NCI-H748 treated with DMSO at 0.1 percent for 48 hours (cell line): ENCODE measurements at places on chromosomes 13 and 19.

DNA sequence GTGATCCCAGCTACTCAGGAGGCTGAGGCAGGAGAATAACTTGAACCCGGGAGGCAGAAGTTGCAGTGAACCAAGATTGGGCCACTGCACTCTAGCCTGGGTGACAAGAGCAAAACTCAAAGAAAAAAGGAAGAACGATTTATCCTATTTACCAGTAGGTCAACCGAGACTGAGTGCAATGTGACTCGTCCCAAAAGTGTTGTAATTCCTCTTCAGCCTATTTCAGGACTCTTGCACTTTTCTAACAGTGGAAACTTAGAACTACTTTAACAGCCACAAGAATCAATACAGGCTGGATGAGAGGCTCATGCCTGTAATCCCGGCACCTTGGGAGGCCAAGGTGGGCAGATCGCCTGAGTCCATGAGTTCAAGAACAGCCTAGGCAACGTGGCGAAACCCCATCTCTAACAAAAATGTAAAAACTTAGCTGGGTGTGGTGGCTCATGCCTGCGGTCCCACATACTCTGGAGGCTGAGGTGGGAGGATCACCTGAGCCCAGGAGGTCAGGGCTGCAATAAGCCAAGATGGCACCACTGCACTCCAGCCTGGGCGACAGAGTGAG, 4.3 kb upstream of the NR1H2 start:
- DNase-seq: no peak

DNA sequence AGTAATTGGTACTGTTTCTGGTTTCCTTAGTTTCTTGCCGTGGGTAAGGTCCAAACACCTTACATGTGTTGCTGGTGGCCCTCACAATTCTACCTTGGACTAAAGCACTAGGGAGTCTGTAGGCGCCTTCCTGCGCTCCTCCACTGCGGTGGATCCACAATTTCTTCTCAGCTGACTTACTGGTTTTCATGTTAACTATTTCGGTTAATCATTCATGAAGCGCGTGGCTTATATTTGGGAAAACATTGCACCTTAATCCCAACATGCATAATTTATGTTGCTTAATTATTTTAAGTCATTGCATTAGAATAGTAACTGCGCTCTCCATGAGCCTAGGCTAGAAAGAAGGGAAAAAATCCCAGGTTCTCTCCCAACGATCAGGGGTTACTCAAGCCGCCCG, 37.7 kb downstream of the ARHGEF7 start:
- no peak for DNase-seq

DNA sequence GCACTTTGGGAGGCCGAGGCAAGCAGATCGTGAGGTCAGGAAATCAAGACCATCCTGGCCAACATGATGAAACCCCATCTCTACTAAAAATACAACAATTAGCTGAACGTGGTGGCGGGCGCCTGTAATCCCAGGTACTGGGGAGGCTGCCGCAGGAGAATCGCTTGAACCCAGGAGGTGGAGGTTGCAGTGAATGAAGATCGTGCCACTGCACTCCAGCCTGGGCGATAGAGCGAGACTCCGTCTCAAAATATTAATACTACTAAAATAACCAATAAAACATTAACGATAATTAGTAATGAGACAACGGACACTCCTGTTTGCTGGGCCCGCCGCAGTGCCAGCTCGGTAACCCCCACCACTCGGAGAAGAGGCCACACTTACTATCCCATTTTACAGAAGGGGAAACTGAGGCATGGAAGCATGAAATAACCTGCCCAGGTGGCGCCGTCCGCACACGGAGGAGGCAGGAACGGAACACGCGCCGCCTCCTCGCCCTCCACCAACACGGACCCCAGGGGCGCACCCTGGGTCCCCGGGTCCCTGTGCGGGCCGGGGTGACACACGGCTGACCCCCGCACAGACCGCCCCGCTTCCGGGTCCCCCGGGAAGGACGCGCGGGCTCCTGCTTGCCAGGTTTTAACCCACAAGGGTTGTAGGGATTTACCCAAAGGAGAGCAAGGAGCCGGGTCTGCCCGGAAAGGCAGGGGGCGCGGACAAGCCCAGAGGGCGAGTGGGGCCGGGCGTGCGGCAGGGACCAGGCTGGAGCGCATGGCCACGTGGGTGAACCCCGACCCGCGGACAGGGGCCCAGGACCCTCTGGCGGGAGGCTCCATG, 1.6 kb downstream of the R3HDM4 start:
- no peak for DNase-seq

DNA sequence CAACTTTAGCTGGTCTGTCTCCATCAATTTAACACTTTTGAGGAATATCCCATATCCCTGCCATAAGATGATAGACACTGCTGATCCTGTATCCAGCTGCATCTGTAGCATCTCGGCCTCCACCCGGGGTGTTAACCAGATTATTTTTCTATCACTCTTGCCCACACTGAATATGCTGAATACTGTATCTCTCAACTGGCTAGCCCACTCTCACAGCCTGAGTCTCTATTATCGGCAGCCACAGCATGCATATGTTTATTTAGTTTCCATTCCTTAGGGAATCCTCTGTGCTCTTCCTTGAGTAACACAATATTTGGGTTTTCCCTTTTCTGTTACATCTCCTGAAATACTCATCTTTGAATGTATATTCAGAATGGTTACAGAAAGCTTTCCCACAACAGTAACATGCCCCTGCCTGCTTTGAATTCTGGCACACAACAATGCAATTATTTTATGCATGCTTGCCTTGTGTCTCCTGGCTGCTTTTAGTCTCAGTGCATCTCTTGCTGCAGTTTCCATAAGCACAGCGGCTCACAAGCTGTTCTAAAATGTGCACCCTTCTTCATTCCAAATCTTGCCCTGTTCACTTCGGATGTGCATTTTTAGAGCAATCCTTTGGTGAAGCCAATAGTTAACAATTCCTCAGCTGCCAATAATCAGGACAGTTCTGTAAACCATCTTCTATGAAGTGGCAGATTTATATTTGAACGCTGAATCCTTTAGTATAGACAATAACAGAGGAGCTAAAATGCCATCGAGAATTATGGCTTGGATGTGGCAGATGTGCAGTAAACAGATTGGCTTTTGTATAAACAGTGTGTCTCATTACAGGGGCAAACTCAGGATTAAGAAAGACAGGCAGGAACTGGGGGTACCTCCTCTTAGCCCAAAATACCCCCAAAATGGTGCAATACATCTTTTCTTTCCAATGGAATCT, 261.9 kb upstream of the SOX21 start:
- no peak for DNase-seq

GRCh38 chr13:25654322-25654721, 282.5 kb downstream of the ATP8A2 start:
- DNase-seq: no peak
